SK-N-MC (cell line): ENCODE measurements at places on chromosomes 1 and 21.

GRCh38 chr1:70970407-70970806, 77.2 kb downstream of the PTGER3 start:
- DNase-seq, result no peak

- DNase-seq, result peak; percentile 73
These were observed at the start of gene SNIP1 for GRCh38 chr1:37553927-37554808. Gene SNIP1, minus strand, starts transcription at chr1:37554293. Its CDS starts 64 bp downstream, at chr1:37554229.

DNA sequence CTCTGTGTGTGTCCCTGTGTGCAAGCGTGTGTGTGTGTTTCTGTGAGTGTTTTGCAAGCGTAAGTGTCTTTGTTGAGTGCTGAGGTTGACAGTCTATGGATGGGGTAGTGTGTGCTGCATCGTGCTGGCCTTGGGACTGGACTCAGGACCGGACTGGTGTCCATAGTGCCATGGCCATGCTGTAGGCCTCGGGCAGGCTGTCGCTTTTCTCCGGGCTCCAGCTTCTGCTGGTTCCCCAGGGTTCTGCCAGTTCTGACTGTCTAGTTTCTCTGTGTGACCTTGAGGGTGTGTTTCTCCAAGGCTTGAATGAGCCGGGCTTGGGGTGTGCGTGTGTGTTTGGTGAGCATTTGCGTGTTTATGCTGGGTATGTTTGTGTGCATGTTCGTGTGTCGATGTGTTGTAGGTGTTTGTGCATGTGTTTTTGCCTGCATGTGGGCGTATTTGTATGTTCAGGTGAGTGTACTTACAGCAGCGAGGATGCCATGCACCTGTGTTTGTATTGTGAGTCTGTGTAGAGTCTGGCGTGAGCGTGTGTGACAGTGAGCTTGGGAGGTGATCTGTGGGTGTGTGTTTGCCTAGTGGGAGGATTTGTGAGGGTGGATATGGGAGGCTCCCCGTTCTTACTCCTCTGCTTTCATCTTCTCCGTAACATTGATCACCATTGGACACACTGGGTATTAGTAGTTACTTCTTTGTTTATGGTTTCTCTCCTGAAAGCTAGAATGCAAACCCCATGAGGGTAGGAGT, 51.7 kb upstream of the POU3F1 start:
- no peak for DNase-seq

DNA sequence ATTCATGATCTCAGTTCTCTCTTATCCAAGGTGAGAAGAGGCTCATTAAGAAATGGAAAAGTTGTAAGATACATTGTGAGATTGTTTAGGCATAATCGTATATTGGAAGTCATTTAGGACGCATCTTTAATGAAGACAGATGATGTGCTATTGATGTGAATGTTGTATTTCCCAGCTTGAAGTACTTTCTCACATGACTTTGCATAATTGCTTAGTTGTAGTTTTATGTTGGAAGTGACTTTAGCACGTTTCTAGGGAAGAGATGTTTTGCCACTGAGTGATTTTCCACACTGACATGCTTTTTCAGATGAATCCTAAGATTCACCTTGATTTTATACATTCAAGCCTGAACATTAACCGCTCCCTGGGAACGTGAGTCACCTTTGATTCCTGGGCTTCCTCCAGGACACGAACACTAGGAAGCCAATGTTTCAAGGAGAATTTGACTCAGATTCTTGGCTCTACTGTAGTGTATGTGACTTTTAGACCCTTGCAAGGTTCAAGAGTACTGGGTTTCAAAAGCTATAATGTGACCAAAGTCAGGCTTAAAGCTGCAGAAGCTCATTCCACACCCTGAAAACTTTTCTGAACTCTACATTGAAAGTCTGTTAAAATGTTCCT, 27.9 kb downstream of the ANGEL2 start:
- DNase-seq, result no peak

DNA sequence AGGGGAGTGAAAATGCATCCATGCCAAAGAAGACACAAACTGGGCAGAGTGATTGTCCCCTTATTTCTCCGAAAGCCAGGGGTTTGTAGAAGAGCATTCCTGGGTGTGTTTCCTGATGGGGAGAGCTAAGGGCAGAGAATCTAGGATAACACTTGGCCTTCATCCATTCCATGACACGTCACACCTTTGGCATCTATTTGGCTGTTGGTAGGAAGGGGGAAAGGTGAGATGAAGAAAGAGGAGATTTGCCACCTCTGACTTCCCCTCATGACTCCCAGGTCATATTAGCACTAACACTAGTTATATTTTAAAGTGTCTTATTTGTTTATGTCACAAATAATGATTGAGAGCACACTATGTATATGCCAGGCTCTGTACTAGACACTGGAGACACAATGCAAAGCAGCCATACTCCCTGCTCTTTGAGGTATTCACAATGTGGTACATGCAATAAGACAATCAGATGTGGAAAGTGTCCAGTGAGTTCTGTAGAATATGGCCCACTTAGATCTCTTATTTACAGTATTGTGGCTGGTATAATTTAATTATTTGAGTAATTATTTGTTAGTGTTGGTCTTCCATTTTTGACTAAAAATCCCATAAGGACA, 54.5 kb upstream of the GADD45A start:
- no peak for DNase-seq

GRCh38 chr1:1173793-1174415, at the start of gene TTLL10:
Gene TTLL10, plus strand, starts transcription at chr1:1173880. Its CDS starts 5,336 bp downstream, at chr1:1179216.
- DNase-seq, result no peak

- DNase-seq, result no peak
These were observed 18.1 kb downstream of the UBIAD1 start for GRCh38 chr1:11291049-11291448.
